Stimulated activated CD4-positive, alpha-beta T cell treated with anti-CD3 and anti-CD28 coated beads, Interleukin-1b, Interleukin-23, amount 100 ng/mL, for 24 hours (primary cell): ENCODE measurements at places on chromosomes 13 and 19.
A peak's percentile ranks its signal among the peaks of the same experiment; 100 is the strongest.

DNA sequence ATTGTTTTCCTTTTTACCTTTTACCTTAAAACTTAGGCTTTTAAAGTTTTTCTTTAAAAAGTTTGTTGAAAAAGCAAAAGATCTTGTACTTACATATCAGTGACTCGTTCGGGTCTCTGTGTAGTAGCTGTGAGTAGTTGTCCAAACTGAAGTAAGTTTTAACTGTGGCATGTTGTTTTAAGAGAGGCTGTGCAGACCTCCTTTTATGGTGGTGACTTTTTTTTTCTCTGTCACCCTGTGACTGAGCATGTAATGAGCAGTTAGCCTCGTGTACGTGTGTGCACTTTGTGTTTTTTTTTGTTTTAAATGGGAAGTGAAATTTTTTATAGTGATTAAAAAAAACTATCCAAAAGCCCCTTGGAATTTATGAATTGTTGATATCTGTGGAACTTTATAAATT lies at the start of gene GPR183:
Gene GPR183, minus strand, starts transcription at position 153 of the 400 bp plus-strand sequence. CDS start 11,254 bp downstream, outside the sequence.
- no peak for DNase-seq

GRCh38 chr13:32852526-32852925 lies 163.7 kb upstream of the KL start:
- no peak for DNase-seq

DNA sequence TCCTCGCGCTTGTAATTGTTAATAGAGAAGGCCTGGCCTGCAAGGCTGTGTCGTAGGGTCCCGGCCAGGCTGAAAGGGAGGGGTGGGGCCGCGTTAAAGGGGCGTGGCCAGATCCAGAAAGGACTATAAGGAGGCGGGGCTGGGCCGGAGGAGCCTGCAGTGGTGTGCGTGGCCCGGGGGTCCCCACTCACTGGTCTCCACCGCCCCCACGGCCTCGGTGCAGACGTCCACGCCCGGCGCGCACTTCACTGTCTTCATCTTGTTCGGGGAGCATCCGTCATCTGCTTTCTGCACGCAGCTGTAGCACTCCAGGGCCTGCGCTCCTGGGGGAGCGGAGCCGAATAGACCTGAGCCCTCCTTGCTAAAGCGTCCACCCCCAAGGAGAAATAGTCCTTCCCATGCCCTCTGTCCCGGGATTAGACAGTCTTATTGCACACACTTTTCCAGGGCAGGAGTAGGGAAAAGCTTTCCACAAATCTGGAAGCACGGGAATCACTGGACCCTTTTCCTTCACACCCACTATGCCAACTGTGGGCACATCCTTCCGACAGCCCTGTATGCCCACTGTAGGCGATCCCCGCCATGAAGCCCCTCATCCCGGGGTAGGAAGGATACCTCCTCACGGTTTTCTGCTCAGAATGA lies 1.2 kb downstream of the LYPD3 start:
- peak; percentile 38 for DNase-seq

- DNase-seq, result no peak
Measured at GRCh38 chr19:47456721-47457474, 14.8 kb downstream of the SLC8A2 start.

- DNase-seq, result no peak
Measured at GRCh38 chr13:95180513-95181245, 120.6 kb downstream of the ABCC4 start.

DNA sequence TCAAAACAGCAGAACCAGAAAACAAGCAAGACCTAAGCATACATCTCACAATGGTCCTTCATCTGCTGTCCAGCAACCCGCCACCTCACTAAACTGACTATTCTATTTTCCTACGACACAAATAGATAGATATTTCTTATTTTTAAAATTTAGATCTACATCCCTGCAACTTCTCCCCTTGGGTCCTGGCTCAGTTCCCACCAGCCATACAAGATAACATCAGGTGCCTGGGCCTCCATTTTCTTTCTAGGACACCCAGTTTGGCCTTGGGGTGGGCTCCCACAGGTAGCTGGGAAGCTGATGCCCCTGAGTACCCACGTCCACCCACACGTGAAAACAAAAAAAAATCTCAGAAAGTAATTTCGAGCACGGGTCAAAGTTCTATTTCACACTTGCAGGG lies 47.6 kb downstream of the TGDS start:
- no peak for DNase-seq

GRCh38 chr19:9078651-9079050 lies 8.2 kb upstream of the OR1M1 start:
- DNase-seq, result no peak

DNA sequence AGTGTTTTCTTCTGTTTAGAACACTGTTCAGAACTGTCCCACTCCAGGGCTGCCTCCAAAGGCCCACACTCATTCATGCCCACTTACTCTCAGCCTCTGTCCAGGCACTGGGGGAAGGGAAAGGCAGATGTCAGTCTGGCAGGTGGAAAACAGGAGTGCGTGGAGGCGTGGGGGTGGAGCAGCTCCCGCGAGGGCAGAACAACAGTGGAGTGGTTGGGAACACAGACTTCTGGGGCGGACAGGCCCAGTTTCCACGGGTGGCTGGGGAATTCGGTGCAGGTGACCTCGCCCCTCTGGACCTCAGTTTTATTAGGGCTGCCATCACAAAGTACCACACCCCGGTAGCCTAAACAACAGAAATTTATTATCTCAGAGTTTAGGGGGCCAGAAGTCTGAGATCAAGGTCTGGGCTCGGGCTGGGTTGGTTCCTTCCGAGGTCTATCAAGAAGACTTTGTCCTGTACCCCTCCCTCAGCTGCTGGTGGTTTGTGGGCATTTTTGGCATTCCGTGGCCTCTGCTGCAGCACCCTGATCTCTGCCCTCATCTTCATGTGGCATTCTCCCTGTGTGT lies 59.7 kb downstream of the SIPA1L3 start:
- no peak for DNase-seq

- DNase-seq, result no peak
Measured at GRCh38 chr13:33290421-33290965, 4.9 kb upstream of the STARD13 start.
